ENCODE measurements at places on chromosomes 16 and 17.
A peak's percentile ranks its signal among the peaks of the same experiment; 100 is the strongest.

GRCh38 chr16:16997349-16997748, 473.4 kb downstream of the XYLT1 start:
- no peak for DNase-seq

DNA sequence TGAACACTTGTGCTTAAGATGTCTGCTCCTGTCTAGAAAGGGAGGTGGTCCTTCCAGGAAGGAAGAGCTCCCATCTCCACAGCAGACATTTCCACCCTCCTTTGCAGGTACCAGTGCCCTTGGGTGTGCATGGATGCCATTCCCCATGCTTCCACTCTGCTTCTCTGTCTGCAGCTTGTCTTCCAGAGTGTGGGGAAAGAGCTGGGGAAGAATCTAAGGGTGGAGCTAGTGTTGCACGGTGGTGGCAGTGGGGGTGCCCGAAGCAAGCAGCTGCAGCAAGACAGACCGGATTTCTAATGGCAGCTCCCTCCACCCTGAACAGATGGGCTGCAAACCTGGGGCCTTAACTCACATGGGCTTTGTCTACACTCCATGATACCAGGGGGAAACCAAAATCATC, 22.6 kb upstream of the HOXB13 start:
- DNase-seq, result no peak

DNA sequence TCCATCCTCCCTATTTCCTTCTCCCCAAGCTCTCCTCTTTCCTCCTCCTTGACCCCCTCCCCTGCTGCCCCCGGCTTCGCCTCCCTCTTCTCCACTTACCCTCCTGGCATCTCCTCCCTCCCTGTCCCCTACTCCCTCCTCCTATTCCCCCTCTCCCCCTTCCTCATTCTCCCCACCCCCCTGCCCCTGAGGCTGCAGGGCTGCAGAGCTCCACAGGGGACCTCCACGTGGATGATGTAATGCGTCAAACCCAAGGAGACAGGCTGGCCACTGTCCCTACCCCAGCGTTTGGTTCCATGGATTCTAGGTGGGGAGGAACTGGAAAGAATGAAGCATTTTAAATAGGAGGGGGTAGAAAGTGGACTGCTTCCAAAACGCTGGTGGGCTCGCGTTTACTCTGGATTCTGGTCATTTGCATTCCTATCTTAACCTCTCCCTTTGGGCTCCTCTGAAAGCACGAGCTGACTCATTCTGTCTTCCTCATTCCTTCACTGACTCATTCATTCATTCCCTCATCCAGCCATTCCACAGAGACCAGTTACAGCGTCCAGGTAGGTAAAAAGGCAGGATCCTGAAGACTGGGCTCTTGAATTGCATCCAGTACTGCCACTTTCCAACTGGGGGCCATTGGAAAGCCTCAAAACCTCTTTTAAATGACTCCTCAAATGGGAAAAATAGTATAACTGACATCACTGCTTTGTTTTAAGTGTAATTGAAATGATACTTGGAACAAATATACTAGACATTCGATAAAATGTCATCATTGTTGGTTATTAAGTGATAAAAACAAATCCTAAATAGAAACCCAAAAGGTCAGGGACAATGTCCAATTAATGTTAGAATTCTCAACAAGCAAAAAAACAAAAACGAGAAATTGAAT, 943 bp upstream of the COTL1 start:
- DNase-seq, result peak; percentile 98

DNA sequence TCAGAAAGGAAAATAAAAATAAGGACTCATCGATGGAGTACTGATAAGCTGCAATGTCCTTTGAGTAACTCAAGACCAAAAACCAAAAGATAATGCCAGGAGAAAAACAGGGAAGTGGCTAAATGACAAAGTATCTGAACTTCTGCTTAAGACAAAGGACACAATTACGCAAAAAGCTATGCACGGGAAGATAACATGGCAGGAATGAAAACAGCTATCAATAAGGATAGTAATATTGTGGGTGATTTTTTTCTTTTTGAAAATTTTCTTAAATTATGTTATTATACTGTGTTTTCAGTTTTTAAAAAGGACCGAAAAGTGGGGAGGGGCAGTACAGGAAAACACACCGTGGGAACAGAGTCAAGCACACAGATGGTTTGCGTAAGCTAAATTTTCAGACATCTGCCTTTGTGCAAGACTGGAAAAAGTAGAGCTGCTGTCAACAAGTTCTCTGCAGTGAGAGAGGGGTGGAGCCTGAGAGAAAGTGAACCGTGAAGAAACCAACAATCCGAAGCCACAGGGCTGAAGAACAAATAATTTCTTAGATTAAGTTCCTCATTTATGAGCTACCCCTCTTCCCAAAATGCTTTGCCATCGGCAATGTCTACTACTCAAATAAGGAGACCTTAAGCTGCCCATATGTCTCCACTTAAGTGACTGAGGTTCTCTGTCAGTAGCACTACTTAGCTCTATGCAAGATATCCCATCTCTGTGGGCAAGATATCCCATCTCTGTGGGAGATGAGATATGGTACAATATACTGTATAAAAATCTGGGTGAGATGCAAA, 99.9 kb upstream of the CORO6 start:
- DNase-seq, result peak; percentile 46

GRCh38 chr16:67663151-67663876, 2.6 kb downstream of the PARD6A start:
- DNase-seq, result no peak

- no peak for DNase-seq
Measured at GRCh38 chr17:52244689-52245088, 86.2 kb upstream of the CA10 start.

DNA sequence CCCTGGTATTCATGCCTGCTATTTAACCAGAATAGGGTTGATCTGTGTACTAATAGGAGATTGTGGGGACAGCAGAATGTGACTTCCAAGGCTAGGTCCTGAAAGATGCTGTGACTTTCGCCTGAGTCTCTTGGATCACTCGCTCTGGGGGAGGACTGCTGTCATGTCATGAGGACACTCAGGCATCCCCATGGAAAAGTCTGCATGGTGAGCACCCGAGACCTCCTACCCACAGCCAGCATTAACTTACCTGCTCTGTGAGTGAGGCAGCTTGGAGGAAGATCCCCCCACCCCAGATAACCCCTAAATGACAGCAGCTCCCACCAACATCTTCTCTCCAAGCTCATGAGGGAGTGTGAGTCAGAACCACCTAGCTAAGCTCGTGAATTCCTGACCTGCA, 30.3 kb upstream of the C16orf78 start:
- no peak for DNase-seq

- DNase-seq, result no peak
Measured at GRCh38 chr16:71421911-71422310, 19.9 kb downstream of the TLE7 start.

GRCh38 chr17:12599186-12599920, 66.3 kb upstream of the MYOCD start:
- peak; percentile 40 for DNase-seq

Measured in astrocyte of the spinal cord (primary cell).